ENCODE measurements at places on chromosomes 12 and 14. TPM values are rescaled to one million over a fixed set of nuclear protein-coding genes. Genes with fewer than 3 reads are reported as not detected.
A peak's percentile ranks its signal among the peaks of the same experiment; 100 is the strongest.

CRACR2A gene
- 24.6 TPM for total RNA-seq

DNA sequence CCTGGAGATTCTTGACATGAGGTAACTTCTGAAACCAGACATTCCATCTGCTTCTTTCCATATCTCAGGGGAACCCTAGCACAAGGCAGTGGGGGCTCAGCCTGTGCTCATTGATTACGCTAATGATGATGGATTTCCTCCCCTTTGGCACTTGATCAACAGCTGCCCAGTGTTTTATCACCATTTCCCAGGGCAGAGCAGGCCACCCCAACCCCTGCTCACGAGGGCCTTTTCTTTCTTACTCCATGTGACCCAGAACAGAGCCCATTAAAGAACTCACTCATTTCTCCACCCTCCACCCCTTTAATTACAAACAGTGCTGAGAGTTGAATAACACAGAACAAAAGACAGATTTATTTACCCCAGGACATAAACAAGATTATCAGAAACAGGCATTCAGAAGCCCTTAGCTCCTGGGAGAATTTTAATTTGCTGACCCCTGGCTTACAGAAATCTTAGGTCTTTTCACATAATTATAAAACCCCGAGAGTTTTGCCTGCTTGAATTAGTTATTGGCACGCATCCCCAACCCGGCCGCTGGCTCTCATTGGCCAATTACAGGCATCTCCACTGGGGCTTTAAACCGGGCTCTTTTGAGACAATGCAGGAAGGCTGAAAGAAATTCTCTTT lies 32.0 kb upstream of the CCDC60 start:
- H3K27me3 ChIP-seq = no peaks in the 10 kb centered on the region
- no peak overlapping the region for H3K27ac ChIP-seq
- no peak for DNase-seq
- no peak overlapping the region for H3K4me3 ChIP-seq

KCNC2 gene
- total RNA-seq = not detected

KCNK10 gene
- total RNA-seq = not detected

AMHR2 gene
- total RNA-seq = not detected

- DNase-seq = no peak
- no peak overlapping the region for H3K4me3 ChIP-seq
- no peaks in the 10 kb centered on the region for H3K27me3 ChIP-seq
- peaks cover 10% of the 10 kb centered on the region for H3K4me1 ChIP-seq
- no peak overlapping the region for H3K27ac ChIP-seq
These were observed 195.6 kb upstream of the PWP1 start for GRCh38 chr12:107490010-107490409.

- no peak overlapping the region for H3K4me3 ChIP-seq
- no peaks in the 10 kb centered on the region for H3K36me3 ChIP-seq
- H3K27me3 ChIP-seq = no peaks in the 10 kb centered on the region
- no peak overlapping the region for H3K27ac ChIP-seq
- H3K4me1 ChIP-seq = no peaks in the 10 kb centered on the region
- no peak for DNase-seq
These were observed 51.3 kb downstream of the FAM222A start for GRCh38 chr12:109764776-109765445.

- no peak for DNase-seq
- no peaks in the 10 kb centered on the region for H3K27me3 ChIP-seq
- peaks cover 29% of the 10 kb centered on the region for H3K4me1 ChIP-seq
- H3K36me3 ChIP-seq = peaks cover 25% of the 10 kb centered on the region
- peak overlapping the region; percentile 1 for H3K4me3 ChIP-seq
These were observed 2.6 kb downstream of the GDF11 start for GRCh38 chr12:55745361-55746173.

DNA sequence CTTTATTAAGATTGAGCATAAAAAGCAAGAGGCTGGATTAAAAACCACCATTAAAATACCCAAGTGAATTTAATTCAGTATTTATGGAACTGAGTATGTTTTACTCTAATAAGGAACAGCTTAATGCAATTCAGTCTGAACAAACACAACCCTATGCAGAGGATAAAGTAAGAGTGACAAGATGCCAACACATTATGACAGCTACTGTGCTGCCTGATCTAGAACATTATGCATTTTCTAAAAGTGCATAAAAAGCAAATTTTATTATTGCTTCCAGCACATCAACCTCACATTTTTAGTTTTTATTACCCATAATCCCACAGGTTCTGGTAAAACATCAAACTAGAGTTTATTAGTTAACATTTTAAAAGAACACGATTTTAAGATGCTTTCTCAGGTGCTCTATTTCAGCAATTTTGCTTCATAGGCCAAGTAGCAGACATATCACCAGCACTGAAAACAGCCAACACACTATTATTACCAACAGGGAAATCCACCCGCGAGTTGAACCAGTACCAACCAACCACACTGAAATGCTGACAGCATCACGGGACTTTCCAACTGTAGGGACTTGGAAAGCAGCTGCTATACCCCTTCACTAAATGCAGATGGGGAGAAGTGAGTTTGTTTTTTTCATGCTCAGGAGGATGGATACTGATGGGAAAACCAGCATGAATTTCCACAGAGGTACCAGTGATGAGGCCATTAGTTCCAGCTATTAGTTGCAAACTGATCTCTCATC lies 372.1 kb downstream of the KCNH5 start:
- no peak for DNase-seq
- H3K27me3 ChIP-seq = no peaks in the 10 kb centered on the region
- no peak overlapping the region for H3K4me3 ChIP-seq
- H3K27ac ChIP-seq = no peak overlapping the region
- H3K36me3 ChIP-seq = no peaks in the 10 kb centered on the region

AKAP5 gene
- 2.5 TPM for total RNA-seq

GRCh38 chr12:123748661-123749060 lies 13.4 kb upstream of the DNAH10 start:
- H3K36me3 ChIP-seq = peaks cover 77% of the 10 kb centered on the region
- H3K4me3 ChIP-seq = no peak overlapping the region
- no peaks in the 10 kb centered on the region for H3K27me3 ChIP-seq
- H3K27ac ChIP-seq = peak overlapping the region; percentile 33

DNA sequence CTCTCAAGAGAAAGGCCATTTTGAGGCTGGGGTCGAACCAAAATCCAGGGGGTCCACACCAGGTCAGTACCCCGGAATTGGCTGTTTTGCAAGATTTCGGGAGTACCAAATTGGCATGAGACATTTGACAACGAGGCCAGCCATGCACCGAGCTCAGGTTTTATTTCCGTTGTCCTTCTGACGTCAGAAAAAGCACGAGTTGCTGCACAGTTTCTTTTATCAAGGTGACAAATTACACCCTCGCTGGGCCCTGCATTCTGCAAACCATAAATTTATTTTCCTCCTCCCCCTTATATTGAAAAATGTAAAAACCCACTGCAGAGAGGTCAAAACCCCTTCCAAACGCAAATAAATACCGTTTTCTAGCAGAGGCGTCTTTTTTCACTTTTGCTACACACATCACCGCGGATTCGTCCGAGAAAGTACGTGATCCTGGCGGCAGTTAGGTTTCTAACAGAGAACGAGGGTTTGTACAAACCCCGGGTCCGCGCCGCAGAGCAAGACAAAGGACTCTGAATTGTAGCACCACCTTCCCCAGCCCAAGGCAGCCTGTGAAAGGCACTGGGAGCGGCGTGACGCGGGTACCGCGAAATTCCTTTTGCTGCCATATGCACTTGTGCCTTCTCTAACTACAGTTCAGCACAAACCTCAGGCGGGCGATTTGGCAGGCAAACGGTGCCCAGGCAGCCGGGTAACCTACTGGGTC lies 1.8 kb downstream of the SLC38A1 start:
- peaks cover 32% of the 10 kb centered on the region for H3K4me1 ChIP-seq
- H3K27ac ChIP-seq = no peak overlapping the region
- peaks cover 19% of the 10 kb centered on the region for H3K36me3 ChIP-seq

RTL1 gene
- not detected for total RNA-seq

NKX2-1 gene
- total RNA-seq = not detected

ABHD12B gene
- total RNA-seq = not detected

- peaks cover 4% of the 10 kb centered on the region for H3K27me3 ChIP-seq
- H3K4me1 ChIP-seq = no peaks in the 10 kb centered on the region
- H3K4me3 ChIP-seq = no peak overlapping the region
- no peak for DNase-seq
These were observed 144.9 kb downstream of the SRGAP1 start for GRCh38 chr12:63989301-63989845.

- no peaks in the 10 kb centered on the region for H3K36me3 ChIP-seq
- H3K4me1 ChIP-seq = no peaks in the 10 kb centered on the region
- DNase-seq = no peak
- H3K4me3 ChIP-seq = no peak overlapping the region
- no peaks in the 10 kb centered on the region for H3K27me3 ChIP-seq
- H3K27ac ChIP-seq = no peak overlapping the region
These were observed 33.3 kb upstream of the KCNH5 start for GRCh38 chr14:63078569-63078968.

KRT81 gene
- not detected for total RNA-seq

GRCh38 chr12:119274636-119275065 lies 59.9 kb upstream of the CCDC60 start:
- no peak overlapping the region for H3K27ac ChIP-seq
- no peaks in the 10 kb centered on the region for H3K27me3 ChIP-seq
- H3K36me3 ChIP-seq = no peaks in the 10 kb centered on the region
- no peaks in the 10 kb centered on the region for H3K4me1 ChIP-seq
- H3K4me3 ChIP-seq = no peak overlapping the region
- DNase-seq = no peak

DNA sequence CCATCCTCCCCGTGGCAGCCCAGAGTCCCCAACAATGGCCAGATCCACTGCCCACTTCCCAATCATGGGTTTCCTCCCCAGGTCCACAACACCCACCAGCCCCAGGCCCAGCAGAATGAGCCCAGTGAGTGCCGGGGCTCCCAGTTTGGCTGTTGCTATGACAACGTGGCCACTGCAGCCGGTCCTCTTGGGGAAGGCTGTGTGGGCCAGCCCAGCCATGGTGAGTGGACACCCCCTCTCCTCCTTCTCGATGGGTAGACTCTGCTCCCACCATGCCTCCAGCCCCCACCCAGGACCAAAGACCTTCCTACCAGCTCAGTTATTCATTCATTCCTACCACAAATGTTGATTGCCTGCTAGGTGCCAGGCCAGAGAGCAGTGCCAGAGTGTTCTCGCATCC lies 23.8 kb downstream of the PAPLN start:
- H3K36me3 ChIP-seq = no peaks in the 10 kb centered on the region
- DNase-seq = no peak
- H3K27me3 ChIP-seq = no peaks in the 10 kb centered on the region

GRCh38 chr14:89293314-89293916 lies 123.6 kb downstream of the FOXN3 start:
- DNase-seq = no peak
- H3K27me3 ChIP-seq = no peaks in the 10 kb centered on the region
- no peak overlapping the region for H3K27ac ChIP-seq
- H3K4me3 ChIP-seq = no peak overlapping the region

GRCh38 chr12:63149909-63150712 lies 890 bp downstream of the AVPR1A start:
- peak; percentile 9 for DNase-seq
- H3K4me1 ChIP-seq = peaks cover 8% of the 10 kb centered on the region
- H3K27ac ChIP-seq = no peak overlapping the region
- peaks cover 48% of the 10 kb centered on the region for H3K27me3 ChIP-seq
- H3K36me3 ChIP-seq = peaks cover 4% of the 10 kb centered on the region

- no peak for DNase-seq
- peak overlapping the region; percentile 54 for H3K4me3 ChIP-seq
- peaks cover 59% of the 10 kb centered on the region for H3K4me1 ChIP-seq
- peaks cover 8% of the 10 kb centered on the region for H3K36me3 ChIP-seq
- no peaks in the 10 kb centered on the region for H3K27me3 ChIP-seq
These were observed 234.3 kb downstream of the EFCAB11 start for GRCh38 chr14:89720076-89720687.

CACNA2D4 gene
- total RNA-seq = 6.2 TPM

- H3K27ac ChIP-seq = no peak overlapping the region
- H3K4me3 ChIP-seq = no peak overlapping the region
- no peak for DNase-seq
- H3K27me3 ChIP-seq = no peaks in the 10 kb centered on the region
- H3K4me1 ChIP-seq = peaks cover 3% of the 10 kb centered on the region
These were observed 128.4 kb downstream of the GALC start for GRCh38 chr14:87864356-87865270.

DNA sequence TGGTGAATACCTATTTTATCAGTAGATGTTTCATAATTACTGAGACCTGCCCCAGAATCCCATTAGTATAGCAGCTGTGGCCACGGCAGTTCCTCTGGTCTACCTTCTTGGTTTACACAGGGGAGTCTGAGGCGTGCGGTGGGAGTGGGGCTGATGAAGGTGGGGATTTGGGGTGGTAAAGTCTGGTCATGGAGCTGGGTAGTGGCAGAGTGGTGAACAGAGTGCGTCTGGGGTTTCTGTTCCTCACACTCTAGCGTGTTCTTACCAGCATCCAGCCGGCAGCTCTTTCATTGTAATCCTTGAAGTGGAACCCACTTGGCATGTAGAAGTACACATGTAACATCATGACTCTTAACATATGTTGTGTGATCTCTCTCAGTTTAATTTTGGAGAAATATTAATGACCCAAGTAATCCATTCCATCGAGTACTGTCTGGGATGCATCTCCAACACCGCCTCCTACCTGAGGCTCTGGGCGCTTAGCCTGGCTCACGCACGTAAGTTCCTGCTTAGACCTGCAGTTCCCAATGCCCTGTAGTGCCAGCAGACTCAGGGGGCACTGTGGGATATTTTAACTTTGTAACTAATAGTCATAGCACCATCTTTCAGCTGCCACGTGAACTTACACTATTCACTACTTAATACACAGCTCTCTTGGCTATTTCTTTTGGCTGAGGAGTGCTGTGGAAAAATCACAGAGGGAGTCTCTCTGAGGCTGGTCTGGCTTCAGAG lies 7.9 kb upstream of the DNAH10 start:
- H3K36me3 ChIP-seq = peaks cover 61% of the 10 kb centered on the region
- no peak overlapping the region for H3K27ac ChIP-seq
- no peaks in the 10 kb centered on the region for H3K27me3 ChIP-seq

GPR68 gene
- 6.0 TPM for total RNA-seq

DNA sequence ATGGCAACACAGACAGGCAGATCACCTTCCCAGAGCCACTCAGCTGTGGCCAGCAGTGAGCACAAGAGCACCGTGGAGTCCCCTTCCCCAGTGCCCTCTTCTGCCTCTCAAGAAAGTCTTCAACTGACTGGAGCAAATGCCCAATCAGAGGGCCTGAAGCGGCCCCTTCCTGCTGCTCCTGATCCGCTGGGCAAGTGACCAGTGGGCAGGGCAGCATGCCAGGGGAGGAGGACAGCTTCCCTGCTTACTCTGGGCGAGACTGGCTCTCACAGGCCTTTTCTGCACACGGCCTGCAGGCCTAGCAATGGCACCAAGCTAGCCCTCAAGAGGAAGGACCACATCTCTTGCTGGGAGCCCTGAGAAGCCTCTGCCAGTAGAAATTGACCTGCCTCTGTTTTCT lies 890 bp downstream of the KRT71 start:
- no peaks in the 10 kb centered on the region for H3K36me3 ChIP-seq
- no peak for DNase-seq
- no peak overlapping the region for H3K27ac ChIP-seq
- peaks cover 7% of the 10 kb centered on the region for H3K27me3 ChIP-seq
- H3K4me3 ChIP-seq = no peak overlapping the region
- no peaks in the 10 kb centered on the region for H3K4me1 ChIP-seq

Measured in activated T-helper 2 cell treated with anti-CD3 and anti-CD28 coated beads, Interferon-gamma antibody, Interleukin-2, Interleukin-4, amounts not matched to agents 10 μg/mL and 5 μg/mL and 100 μg/mL, durations not matched to agents 14 hours and 24 hours and 36 hours (primary cell).